ENCODE measurements at places on chromosomes 11 and 22.

DNA sequence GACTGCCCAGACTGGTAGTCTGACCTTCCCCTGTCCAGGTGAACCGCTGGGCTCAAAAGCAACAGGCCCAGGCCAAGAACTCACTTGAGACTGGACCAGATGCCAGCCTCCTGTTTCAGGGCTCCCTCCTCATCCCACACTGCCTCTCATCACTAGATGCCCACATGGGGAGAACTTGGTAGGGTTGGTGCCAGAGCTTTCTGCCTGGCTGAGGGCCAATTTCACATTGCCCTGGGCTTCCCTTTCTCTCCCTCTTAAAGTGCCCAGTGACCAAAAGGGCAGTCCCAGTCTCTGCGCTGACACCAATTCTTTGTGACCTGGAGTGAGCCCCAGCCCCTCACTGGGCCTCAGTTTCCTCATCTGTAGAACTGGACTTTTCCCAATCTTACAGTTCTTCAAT, 41.7 kb downstream of the C11orf58 start:
- DNase-seq = no peak

DNA sequence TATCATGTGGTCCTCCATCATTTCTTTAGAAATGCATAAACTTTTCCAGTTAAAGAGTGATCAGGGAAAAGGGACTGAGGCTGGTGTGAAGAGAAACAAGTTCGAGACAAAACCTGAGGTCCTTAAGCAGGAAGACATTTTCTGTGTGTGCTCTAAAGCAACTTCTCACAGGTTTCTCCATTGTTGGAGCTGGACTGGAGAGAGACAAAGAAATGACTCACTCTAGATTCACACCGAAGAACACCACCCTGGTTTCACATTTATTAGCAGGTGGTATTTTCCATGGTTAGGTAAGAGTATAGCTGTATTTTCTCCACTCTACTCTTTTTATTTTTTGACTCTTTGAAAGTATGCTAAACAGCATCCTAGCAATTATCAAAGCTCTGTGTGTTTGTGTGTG, 736.4 kb downstream of the KCNA4 start:
- DNase-seq = no peak

DNA sequence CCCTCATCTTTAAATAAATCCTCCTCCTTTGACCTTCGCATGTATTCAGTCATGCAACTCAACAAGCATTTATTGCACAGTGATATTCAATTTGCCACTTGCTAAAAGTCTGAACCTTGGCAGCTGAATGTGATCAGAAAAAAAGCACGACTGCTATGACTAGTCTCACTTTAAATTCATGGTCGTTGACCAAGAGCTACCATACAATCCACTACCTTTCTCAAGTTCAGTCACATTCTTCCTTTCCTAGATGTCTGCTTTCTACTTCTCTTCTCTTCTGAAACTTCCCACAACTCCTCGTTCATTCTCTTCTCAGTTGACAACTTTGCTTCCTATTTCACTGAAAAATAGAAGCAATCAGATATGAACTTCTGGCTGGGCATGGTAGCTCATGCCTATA, 2.0 kb upstream of the SAA1 start:
- DNase-seq = no peak

GRCh38 chr11:118438314-118438931, 2.1 kb downstream of the KMT2A start:
- peak; percentile 28 for DNase-seq

- peak; percentile 41 for DNase-seq
Observed at GRCh38 chr11:75492181-75492820, 33.4 kb downstream of the GDPD5 start.

DNA sequence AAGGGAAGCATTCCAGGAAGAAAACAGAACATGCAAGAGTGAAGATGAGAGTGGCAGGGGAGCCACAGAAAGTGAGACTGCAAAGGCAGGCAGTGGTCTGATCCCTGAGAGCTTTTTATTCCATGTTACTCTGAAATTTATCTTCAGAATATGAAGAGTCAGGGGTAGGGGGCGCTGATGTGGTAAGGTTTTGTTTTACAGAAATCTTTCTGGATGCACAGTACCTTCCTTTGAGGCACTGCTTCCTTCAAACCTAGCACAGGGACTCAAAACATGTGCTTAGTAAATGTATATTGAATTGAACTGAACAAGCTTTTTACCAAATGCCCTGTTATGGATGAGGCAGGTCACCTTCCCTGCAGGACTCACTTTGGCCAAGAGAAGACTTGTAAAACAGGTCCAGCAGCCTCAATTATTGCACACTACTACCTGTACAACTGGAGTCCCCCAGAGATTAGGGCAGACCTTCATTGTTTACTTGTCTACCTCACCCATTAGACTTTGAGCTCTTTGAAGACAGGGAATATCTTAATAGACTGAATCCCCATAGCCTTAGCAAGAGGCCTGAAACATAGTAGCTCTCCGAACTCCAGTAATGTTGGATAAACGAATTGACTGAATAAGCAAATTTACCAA, 2.2 kb downstream of the PAK1 start:
- no peak for DNase-seq

DNA sequence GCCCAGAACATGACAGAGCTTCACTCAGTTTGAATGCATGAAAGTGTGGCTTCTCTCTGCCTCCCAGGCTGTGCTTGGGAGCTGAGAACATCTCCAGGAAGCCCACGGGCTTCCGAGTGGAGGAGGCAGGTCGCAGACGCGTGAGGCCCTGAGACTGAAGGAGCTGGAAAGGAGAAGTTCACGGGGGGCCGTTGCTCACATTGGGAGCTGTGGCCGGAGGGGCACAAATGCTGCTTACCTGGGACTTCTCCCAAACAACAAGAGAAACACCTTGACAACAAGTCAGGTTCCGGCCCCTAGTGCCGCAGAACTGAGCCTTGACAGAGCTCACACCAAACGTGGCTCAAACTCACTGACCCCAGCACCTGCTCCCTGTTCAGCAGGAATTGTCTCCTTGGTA, 207.0 kb downstream of the BRD1 start:
- DNase-seq = no peak

Data from stimulated activated CD4-positive, alpha-beta T cell treated with anti-CD3 and anti-CD28 coated beads, Interleukin-4, amount 100 ng/mL, for 48 hours (primary cell).